ENCODE measurements at places on chromosomes 3 and 15.

DNA sequence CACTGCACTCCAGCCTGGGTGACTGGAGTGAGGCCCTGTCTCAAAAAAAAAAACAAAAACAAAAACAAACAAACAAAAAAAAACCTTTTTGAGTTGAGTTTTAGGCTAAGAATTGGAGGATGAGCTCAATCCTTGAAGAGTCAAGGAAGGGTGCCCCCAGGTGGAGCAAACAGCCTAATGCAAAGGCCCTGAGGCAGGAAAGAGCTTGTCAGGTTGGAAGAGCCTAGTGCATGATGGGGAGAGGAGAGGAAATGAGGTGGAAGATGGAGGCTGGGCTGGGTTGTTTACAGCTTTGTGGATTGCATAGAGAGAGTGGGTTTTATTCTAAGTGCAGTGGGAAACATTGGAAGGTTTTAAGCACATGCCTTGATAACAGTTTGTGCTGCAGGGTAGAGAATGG is 2.1 kb upstream of the SNX22 start:
- no peak for DNase-seq

DNA sequence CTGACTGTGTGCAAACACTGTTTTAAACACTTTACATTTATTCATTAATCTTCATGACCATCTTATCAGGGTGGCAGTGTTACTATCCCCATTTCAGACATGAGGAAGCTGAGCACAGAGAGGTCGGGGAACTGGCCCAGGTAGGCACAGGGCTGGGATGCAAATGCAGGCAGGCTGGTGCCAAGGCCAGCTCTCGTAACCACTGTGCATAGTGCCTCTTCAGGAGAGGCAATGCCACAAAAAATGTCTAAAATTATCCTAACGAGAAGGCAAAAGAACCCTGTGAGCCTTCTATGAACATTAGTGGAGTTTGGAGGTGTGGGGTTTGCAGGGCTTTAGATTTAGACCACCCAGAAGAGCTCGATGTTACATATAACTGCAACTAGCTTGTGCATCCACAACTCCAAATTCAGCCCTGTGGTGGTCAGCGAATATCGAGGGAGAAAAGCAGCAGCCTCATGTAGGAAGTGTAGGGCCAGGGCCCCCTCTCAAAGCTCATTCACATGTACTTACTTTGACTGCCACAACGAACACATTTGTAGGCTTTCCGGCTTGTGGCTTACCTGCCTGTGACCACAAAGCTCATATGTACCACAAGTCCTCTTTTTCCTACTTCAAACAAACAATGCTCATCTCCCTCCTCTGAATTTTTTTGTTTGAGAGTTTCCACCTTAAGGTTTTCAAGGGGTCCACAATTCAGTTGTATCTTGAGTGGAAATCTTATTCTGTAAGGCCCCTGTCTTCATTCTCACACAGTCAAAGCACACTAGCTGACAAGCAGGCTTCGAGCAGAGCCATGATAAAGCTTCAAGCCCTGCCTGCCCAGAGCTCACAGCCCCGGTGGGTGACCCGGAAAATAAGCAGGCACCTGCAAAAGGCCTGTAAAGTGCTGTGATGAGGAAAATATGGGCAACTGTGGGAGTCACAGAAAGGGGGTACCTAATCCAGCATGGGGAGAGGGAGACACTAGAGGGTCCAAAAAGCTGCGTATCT is 722.9 kb upstream of the CFAP20DC start:
- DNase-seq = no peak

- peak; percentile 72 for DNase-seq
Measured at GRCh38 chr15:57033715-57034439, 115.4 kb downstream of the TCF12 start.

DNA sequence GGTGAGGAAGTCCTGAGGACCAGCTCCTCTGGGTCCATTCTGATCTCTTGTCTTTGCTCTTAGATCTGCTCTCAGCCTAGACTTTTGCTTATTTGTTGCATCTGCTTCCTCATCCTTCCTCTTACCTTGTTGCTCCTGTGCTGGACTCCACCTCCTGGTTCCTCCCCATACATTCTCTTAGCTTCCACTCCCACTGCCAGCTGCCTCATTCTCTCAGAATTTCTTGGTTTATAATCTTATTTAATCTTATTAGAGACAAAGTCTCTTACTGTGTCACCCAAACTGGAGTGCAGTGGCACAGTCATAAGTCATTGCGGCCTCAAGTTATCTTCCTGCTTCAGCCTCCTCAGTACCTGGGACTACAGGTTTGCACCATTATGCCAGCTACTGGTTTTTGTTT is 68.2 kb upstream of the PSMD6 start:
- DNase-seq = no peak

DNA sequence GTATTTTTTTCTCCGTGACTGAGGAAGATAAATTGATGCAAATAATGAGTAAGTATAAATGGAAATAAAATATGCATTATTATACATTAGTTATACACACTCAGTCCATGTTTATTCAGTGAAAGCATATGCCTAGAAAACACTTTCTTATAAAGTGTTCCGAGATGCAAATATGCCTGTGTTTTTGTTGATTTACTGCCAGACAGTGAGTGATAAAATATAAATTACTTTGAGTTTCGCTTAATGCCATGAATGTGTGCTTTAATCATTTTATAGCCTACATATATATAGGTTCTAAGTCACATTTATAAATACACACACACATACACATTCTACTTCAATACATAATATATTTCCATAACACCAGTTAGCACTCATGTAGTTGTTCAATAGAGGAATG is 569.2 kb downstream of the UNC13C start:
- DNase-seq = no peak

DNA sequence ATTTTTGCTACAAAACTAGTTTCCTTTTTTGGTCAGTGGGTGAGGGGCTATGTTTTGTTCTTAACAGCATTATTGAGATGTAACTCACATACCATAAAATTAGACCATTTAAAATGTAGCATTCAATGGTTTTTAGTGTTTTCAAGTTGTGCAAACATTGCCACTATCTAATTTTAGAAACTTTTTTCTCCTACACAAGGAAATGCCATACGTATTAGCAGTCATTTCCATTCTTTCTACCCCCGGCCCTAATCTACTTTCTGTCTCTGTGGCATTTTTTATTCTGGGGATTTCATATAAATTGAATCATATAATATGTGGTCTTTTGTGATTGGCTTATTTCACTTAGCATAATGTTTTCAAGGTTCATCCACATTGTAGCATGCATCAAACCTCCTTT is 55.0 kb upstream of the TIPARP start:
- DNase-seq = no peak

DNA sequence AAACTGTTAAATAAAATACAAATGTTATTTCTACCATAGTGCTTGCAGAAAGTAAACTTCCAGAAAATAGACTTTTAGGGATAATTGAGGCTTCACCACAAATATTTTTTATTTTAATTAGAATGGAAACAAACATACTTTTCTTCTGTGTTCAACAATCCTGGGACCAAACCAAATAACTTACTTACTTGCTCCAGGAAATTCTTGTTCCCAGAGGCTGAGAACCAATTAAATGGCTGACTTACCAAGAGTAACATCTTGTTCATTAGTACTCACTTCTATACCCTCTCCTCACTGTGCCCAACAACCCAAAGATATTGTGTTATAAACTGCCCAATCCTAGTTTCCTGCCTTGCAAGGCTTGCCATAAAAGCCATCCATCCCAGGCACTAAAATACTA is 172.2 kb upstream of the PFN2 start:
- no peak for DNase-seq

- no peak for DNase-seq
Measured at GRCh38 chr3:42425736-42426407, 15.5 kb upstream of the LYZL4 start.

DNA sequence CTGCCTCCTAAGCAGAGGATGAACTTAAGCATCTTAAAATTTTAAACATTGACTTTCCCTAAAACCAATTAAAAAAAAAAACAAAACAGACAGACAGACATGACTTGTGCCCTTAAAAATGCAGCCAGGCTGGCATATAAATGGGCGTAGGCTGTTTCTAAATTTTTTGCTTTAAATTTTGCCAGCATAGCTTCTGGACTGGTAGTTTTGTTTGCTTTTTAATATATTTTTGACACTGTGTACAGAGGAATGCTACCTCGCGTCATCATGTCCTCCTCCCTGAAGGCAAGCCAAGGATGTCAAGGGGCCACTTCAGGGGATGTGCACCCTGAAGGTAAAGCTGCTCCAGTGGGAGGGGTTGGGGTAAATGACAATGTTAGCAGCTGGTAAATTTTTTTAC is 134.8 kb downstream of the PGPEP1L start:
- no peak for DNase-seq

- no peak for DNase-seq
Measured at GRCh38 chr3:128274837-128275236, 121.6 kb downstream of the EEFSEC start.

GRCh38 chr3:174168026-174168425 is 691.1 kb upstream of the NAALADL2 start:
- DNase-seq = no peak

- peak; percentile 90 for DNase-seq
Measured at GRCh38 chr3:188052169-188053035, 101.6 kb upstream of the LPP start.

- DNase-seq = no peak
Measured at GRCh38 chr3:41394896-41395295, 195.6 kb downstream of the CTNNB1 start.

DNA sequence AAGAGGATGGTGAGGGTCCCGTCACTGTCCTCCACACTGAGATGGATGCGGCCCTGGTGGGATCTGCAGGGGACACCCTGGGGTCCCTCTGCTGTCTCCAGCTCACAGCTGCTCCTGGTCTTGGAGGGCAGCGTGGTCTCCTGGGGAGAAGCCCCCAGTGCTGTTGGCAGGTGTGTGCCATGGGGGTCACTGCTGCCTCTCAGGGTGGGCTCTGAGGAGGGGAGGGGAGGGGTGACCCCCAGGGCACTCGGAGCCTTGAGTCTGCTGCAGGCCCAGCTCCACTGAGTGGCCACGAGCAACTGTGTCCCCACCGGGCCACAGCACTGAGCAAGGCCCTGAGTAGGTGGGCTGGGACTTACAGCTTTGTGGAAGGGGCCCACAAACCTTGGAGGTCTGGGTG is 34.7 kb downstream of the KLHL25 start:
- no peak for DNase-seq

DNA sequence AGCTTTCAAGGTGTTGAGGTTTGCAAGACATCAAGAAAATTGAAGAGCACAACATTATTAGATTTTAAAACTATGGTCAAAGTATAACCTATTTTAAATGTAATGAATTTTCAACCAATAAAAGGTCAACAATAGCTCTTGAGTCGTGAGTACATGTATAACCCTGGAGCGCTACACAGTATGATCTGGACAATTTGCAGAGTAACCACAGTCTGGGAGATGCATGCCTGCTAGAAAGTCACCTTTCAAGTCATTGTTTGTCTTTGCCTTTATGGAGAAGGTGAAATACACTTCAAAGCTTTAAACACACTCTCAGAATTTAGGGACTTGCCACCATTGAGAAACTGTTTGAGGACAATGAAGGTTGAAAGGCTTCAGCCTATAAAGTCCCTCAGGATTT is 112.6 kb upstream of the ALCAM start:
- no peak for DNase-seq

DNA sequence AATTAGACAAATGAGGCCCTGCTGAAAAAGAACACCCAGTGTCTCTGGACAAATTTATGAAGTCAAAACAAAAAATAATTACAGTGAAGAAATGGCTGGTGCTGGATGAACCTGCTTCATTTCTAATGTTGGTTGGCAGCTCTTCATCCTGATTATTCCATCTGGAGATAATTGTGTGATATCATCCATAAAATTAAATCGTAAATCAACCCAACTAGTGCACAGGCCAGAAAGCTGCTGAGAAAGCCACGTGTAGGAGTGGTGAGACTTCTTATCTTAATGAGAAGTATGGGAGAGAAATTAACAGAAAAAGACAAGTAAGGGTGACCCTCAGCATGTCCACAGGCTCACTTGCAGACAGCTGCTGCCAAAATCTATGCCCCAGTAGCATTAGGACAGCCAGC is 465.2 kb upstream of the TGFBR2 start:
- DNase-seq = no peak

- DNase-seq = no peak
Measured at GRCh38 chr15:71118881-71119632, 3.8 kb downstream of the THSD4 start.

GRCh38 chr3:181693280-181693679 is 18.4 kb upstream of the SOX2 start:
- DNase-seq = no peak
